ENCODE measurements at places on chromosomes 5 and 9.

DNA sequence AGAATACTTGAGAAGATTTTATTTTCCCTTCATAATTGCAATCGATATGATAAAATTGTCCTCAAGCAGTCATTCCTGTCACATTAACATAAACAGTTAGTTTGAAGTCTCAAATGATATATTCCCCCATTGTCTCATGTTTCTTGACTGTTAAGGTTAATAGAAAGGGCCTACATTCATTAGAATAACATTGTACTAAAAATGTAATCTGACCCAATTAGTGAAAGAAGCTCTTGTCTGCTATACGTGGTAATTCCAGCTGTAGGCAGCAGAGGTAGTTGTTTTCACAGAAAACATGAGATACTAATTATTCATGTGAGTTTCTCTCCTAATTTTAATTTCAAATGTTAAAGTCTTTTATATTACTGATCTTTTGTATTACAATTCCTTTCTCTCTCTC lies 25.9 kb upstream of the AP3B1 start:
- no peak for DNase-seq

DNA sequence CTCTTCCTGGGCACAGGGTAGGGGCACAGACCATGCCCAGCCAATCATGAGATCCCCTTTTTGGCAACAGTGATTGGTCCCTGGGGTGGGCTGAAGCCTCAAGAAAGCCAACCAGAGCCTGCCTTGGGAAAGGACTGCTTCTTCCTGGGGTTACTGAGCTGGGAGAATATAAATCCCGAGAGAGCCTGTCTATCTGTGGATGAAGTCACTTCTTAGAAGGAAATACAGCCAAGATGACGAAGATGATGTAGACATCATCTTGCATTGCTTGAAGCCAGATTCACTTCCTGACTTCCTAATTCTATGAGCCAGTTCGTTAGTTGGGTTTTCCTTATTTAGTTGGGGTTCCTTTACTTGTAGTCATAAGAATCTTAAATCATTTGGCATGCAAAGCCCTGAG lies 50.1 kb upstream of the PWWP2A start:
- DNase-seq, result no peak

- DNase-seq, result no peak
These were observed 27.4 kb upstream of the TXN start for GRCh38 chr9:110283751-110284150.

DNA sequence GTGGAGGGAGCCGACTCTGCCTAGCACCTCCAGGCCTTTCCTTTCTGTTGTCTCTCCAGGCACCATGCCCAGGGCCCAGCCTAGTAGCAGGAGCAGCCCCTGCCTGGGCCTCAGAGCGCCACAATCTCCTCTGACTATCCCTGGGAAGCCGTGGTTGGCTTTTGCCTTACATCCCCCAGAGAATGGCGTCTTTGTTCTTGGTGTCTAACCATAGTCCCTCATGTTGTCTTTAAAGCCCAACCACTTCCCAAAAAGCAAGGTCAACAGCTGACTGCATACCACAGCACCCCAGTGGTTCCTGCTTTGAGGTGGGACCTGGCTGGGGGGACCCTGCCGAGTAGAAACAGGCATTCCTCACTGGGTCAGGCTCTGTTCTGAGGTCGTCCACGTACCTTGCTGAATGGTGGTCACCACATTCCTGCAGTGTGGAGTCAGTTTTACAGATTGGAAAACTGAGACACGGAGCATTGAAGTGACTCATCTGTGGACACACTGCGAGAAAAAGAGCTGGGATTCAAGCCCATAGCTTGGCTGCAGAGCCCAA lies 13.7 kb upstream of the CERCAM start:
- DNase-seq, result no peak

GRCh38 chr5:132298298-132299212 lies 4.4 kb downstream of the SLC22A4 start:
- DNase-seq, result no peak

- DNase-seq, result no peak
These were observed 66.1 kb downstream of the SERINC5 start for GRCh38 chr5:80189701-80190100.

GRCh38 chr5:61467766-61468482 lies 135.9 kb downstream of the ZSWIM6 start:
- DNase-seq, result no peak

DNA sequence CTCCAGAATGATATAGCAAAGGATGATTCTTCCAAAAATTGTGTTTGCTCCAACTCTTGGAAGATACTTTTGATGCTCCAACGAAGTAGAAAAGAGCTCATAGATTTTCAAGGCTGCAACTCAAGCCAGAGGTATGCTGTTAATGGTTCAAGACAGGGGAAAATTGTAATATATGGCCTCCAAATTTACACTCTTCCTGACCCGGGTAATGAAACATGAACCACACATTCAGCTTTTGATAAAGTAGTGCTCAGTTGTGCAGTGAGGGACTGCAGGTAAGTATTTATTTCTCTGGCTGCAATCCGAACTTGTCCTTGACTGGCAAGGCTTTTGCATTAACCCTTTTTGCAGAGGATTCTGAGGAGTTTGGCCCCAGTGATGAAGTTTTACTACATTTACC lies 446.4 kb downstream of the RASEF start:
- DNase-seq, result no peak

- no peak for DNase-seq
These were observed 93.6 kb upstream of the TNC start for GRCh38 chr9:115211413-115212124.

DNA sequence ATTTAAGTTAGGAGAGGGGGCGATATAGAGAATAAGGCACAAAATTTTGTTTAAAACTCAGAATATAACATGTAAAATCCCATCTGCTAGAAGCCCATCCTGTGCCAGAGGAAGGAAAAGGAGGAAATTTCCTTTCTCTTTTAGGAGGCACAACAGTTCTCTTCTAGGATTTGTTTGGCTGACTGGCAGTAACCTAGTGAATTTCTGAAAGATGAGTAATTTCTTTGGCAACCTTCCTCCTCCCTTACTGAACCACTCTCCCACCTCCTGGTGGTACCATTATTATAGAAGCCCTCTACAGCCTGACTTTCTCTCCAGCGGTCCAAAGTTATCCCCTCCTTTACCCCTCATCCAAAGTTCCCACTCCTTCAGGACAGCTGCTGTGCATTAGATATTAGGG lies 18.3 kb downstream of the MOCS2 start:
- no peak for DNase-seq
